ENCODE measurements at places on chromosomes 16 and 17.

GRCh38 chr16:69100071-69100691 is 5.3 kb upstream of the HAS3 start:
- no peak for DNase-seq

- no peak for DNase-seq
These were observed 5.5 kb downstream of the VPS4A start for GRCh38 chr16:69316595-69317034.

GRCh38 chr17:7329997-7330637 is 982 bp upstream of the NEURL4 start:
- DNase-seq = peak; percentile 97

- DNase-seq = no peak
These were observed 81.3 kb downstream of the SSH2 start for GRCh38 chr17:29848737-29849136.

GRCh38 chr17:47077576-47077975 is 98.5 kb upstream of the RPRML start:
- no peak for DNase-seq

GRCh38 chr17:80981062-80981902 is 10.4 kb upstream of the CHMP6 start:
- DNase-seq = peak; percentile 59
